ENCODE measurements at places on chromosomes 12 and 14.

DNA sequence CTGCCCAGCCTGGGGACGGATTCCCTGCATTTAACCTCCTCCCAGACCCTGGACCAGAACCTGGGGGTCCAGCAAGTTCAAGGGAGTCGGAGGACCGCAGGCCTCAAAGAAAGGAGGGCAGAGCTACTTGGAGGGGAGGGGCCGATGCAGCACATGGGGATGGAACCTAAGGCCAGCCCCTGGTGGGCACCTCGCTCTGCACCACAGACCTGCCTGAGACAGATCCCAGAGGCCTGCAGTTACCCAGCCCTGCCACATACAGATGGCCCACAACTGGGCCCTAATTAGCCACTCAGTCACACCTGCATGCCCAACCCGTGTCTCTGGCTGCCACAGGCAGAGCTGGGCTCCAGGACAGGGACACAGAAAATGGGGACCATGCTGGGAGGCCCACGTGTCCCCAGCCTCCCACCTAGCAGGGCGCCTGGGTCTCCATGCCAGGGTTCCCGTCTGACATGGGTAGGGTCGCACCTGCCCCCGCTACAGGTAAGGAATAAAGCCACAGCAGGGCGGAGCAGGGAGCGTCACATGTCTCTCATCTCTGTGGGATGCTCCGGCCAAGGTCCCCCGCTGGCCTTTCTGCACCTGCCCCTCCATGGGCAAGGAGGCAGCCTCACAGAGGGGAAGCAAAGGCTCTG, 16.7 kb downstream of the AKT1 start:
- no peak for DNase-seq

- DNase-seq = no peak
These were observed 57.0 kb upstream of the CDKN3 start for GRCh38 chr14:54339771-54340170.

GRCh38 chr12:19799895-19800602, 360.8 kb downstream of the AEBP2 start:
- DNase-seq = no peak

DNA sequence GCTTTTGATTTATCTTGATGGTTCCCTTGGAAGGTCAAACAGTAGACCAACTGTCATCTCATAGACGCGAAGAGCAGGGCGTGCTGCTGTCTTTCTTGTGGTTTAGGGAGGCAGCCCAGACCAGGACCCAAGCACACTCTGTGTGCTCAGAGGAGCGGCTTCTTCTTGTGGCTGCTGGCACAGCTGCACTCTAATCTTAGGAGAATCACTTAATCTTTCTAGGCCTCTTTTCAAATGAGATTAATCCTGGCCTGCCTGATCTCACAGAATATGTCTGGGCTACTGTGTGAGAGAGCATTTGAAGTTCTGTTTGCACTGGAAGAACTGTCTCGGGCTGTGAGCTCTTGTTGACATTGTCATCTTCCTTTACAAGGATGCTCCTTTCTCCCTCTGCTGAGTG, 60.0 kb upstream of the TRAF3 start:
- no peak for DNase-seq

Measured in CD4-positive, alpha-beta T cell treated with Interleukin-17A for 1 hour (primary cell).